ENCODE measurements at places on chromosomes 16 and 17. TPM values are rescaled to one million over a fixed set of nuclear protein-coding genes. Genes with fewer than 3 reads are reported as not detected.

Gene CCDC40
- total RNA-seq: 0.32 TPM

Gene TBC1D3L
- total RNA-seq: 7.1 TPM

Gene TBC1D26
- total RNA-seq: 0.69 TPM

Gene CDYL2
- total RNA-seq: 10.1 TPM

Gene NEUROD2
- total RNA-seq: not detected

Gene PABPN1L
- total RNA-seq: not detected

Gene GRAP
- total RNA-seq: 8.1 TPM

Gene MYH2
- total RNA-seq: not detected

Gene USP43
- 0.17 TPM for total RNA-seq

Gene DPEP3
- 0.19 TPM for total RNA-seq

Gene PCTP
- total RNA-seq: 10.3 TPM

Gene TEFM
- total RNA-seq: 8.6 TPM

Gene ST6GALNAC1
- total RNA-seq: 1.1 TPM

Gene CDK10
- total RNA-seq: 128 TPM

Gene LGALS9B
- not detected for total RNA-seq

Gene BEAN1
- total RNA-seq: not detected

Gene RPL13
- 3,899 TPM for total RNA-seq

Gene CES2
- total RNA-seq: 20.0 TPM

Gene SGSH
- 32.1 TPM for total RNA-seq

Gene SLC2A4
- 0.37 TPM for total RNA-seq

Gene CSH1
- total RNA-seq: not detected

Gene CACNG4
- total RNA-seq: not detected
